Activated CD4-positive, CD25-positive, alpha-beta regulatory T cell treated with anti-CD3 and anti-CD28 coated beads, Interleukin-2, amount 50 U/mL, for 72 hours (primary cell): ENCODE measurements at places on chromosomes 6 and 20.

- DNase-seq, result no peak
Measured at GRCh38 chr20:63782051-63782471, 42.5 kb downstream of the SLC2A4RG start.

DNA sequence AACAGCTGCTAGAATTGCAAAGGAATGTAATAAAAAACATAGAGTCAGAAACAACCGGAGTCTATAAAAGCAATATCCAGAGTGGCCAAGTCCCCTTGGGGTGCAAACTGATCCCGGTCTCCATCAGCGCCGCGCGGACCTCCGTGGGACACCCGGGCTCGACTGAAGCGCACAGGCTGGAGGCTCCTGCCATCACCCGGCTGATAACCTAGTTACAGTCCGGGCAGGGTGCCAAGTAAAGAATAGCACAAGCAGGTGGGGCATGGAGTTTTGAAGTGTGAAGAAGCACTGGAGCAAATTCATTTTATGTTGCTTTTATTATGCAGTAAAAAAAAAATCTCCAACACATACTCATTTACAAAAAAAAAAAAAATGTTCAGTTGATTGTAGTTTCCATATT lies 205.1 kb upstream of the GMDS start:
- no peak for DNase-seq

DNA sequence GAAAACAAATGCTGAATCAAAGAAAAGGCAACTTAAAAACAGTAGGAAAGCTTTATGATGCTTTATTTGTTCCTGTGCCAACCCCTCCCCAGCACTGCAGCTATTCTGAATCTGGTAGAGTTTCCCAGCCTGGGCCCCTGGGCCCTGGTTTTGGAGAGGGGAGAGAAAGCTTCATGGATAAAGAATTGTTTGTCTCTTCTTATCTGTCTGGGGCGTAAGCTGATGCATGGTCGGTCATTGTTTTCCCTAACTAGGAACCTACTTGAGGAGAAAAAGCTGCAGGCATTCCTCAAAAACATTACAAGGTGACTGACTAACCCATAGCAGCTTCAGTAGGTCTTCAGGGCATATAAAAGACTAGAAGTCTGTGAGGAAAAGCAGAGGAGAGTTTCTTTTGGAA lies 758.1 kb upstream of the EPHA7 start:
- DNase-seq, result no peak

GRCh38 chr6:128062882-128063603 lies 162.2 kb upstream of the THEMIS start:
- DNase-seq, result no peak

GRCh38 chr20:20440481-20440880 lies 72.6 kb downstream of the INSM1 start:
- no peak for DNase-seq

DNA sequence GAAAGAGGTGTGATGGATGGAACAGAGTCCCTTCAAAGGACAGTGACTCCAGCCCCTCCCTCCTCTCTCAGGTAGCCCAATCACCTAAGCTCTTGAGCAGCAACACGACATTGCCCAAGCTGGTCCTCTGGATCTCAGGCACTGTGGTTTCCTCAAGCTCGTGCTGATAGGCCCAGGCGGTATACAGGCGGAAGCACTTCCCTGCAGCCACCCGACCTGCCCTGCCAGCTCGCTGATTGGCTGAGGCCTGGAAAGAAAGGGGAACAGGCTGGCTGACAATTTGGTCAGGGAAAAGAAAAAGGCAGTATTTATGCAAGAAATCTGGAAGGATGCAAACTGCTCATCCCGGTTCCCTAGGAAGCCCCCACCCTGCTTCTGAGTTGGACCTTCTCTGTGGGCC lies 9.6 kb downstream of the C6orf136 start:
- no peak for DNase-seq

DNA sequence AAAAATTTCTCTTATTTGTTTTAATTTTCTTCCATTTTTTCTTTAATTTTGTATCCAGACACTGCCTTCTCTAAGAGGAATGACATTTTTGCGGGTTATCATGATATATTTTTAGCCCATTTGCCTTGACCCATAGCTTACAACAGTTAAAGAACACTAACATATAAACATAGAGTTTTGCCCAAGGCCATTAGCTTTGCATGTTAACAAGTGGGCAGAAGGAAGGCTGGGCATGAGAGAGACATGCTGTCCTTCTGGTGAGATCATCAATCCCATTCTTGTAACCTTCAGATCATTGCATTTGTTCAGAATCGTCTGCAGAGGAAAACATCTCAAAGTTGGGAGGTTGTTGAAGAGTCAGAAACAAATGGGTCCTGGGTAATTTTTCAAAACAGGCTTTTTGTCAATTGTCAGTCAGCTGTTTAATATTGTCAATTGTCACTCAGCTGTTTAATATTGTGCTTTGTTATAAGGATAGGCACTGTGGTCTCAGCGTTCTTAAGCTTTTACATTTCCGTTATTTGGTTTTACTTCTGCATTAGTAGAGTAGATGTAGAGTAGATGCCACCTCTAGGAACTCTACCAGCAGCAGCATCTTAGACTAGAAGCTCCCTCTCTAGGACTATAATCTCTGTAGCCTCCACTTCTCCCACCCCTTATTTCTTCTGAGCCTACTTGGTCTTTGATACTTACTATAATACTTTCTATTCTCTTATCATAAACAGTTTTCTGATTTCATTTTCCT lies 243.1 kb downstream of the ESR1 start:
- DNase-seq, result no peak

DNA sequence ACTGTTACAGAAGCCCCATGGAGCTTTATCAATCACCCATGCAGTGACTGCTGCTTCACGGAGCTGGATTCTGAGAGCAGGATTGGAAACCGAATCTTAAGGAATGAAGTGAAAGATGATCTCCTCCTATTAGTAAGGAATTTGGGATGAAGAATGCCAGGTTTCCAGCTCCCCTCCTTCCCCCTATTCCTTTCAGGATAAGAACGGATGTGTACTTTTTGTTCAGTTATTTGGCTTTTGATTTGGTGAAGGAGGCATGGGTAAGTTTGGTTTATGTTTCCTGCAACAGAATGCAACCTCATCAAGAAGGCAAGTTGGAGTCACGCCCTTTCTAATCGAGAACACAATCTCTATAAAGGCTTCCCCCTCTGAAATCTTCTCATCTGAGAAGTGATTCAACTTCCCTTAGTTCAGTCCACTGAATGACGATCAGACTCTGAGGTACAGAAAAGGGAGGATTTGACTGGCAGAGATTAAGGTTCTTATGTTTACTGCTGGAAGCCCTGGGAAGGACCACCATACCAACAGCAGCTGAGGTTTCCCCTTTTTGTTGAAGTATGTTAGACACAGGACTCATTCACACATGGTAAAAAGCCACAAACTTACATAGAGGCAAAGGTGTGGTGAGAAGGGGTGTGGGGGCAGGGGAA lies 5.5 kb downstream of the ELMO2 start:
- no peak for DNase-seq

GRCh38 chr20:14521016-14521415 lies 183.6 kb upstream of the FLRT3 start:
- no peak for DNase-seq

GRCh38 chr20:48599748-48600469 lies 227.9 kb downstream of the PREX1 start:
- peak; percentile 11 for DNase-seq

GRCh38 chr6:158669145-158670035 lies 19.5 kb downstream of the SYTL3 start:
- no peak for DNase-seq

GRCh38 chr6:112468359-112468758 lies 121.2 kb downstream of the RFPL4B start:
- no peak for DNase-seq
